Endothelial cell (in vitro differentiated cells): ENCODE measurements at places on chromosomes 3 and 15. TPM values are rescaled to one million over a fixed set of nuclear protein-coding genes. Genes with fewer than 3 reads are reported as not detected.

SLC22A13 gene
- total RNA-seq: 0.21 TPM

DNA sequence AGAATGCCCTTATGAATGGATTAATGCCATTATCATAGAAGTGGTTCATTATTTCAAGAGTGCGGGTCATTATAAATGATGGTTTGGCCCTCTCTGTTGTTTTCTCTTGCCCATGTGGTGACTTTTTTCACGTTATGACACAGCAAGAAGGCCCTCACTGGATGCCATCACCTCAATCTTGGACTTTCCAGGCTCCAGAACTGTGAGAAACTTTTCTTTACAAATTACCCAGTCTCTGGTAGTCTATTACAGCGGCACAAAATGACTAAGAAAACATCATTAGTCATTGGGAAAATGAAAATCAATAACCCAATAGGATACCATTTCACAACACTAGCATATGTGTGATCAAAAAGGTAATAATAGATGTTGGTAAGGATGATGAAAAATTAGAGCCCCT is 119.0 kb upstream of the LPP start:
- no peak for DNase-seq

- no peak for DNase-seq
Observed at GRCh38 chr3:99648101-99648500, 9.7 kb downstream of the COL8A1 start.

DNA sequence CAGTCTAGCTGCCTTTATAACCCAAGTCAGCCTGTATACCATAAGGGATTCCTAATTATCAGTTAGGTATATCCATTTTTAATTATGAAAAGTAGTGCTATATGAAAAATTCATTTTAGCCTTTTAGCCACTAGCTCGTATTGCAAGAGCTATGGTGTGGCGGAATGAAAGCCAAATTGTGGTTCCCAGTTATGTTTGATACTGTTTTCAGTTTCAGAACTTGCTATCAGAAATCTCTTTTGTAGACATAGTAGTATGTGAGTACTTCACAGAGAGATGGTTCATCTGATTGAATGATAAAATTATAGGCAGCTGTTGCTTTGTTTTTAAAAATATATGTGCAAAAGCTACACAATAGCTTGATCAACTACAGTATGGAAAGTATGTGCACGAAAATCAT is 134.6 kb downstream of the SLC25A26 start:
- no peak for DNase-seq
